Activated CD4-positive, alpha-beta T cell treated with anti-CD3 and anti-CD28 coated beads, Interleukin-10, Interleukin-2, amounts not matched to agents 100 ng/mL and 50 ng/mL, durations not matched to agents 16 hours and 8 hours (primary cell): ENCODE measurements at places on chromosomes 7 and 10.

DNA sequence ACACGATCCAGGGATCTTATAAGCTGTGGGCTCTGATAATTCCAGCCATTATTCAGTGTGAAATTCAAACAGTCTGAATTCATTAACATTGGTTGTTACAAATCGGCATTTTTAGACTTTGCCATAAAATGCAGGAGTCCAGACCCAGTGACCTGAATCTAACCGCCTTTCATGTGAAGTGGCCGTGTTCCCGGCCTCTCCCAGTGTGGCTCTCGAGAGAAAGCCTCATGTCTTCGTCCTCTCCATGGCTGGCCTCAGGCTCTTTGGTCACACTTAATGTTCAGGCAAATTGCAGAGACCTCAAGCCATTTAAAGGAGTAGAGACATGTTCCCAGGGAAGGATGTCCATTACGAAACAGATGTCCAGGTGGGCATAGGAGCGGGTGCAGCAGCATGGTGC, 59.3 kb downstream of the CTBP2 start:
- DNase-seq, result no peak

DNA sequence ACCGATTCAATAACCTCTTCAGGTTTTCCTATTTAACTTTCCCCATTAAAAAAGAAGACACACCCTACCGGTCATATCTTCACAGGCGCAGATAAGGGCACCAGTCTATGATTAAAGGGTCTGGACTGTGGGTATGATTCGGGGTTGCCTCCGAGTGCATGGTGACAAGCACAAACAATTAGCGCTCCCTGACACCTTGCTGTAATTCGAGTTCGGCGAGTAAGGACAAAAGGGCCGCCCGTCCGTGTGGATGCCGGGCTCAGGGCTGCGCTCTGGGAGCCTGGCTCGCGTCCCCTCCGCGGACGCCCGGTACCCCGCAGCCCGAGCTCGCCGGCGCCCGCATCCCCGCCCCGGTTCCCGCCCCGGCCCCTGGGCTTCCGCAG, 111.9 kb upstream of the RHEB start:
- peak; percentile 41 for DNase-seq

GRCh38 chr10:114547514-114547913, 110.6 kb downstream of the ABLIM1 start:
- no peak for DNase-seq

GRCh38 chr7:55127622-55128081, 108.8 kb downstream of the EGFR start:
- DNase-seq, result no peak

DNA sequence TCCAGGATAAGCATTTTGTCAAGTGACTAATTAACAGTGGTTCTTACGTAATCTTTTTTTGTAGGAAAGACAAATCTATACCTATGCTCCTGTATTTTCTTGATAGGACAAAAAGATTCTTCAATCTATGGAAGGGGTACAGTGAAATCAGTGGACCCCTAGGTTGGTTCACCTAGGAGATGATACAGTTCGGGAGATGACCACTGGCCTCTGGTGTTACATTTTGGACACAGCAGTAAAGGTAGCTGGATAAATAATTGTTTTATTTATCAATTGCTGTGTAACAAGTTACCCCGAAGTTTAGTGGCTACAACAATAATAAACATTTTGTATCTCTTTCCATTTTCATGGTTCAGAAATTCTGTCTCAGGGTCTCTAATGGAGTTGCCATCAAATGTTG, 288.2 kb upstream of the MAGI2 start:
- DNase-seq, result no peak

DNA sequence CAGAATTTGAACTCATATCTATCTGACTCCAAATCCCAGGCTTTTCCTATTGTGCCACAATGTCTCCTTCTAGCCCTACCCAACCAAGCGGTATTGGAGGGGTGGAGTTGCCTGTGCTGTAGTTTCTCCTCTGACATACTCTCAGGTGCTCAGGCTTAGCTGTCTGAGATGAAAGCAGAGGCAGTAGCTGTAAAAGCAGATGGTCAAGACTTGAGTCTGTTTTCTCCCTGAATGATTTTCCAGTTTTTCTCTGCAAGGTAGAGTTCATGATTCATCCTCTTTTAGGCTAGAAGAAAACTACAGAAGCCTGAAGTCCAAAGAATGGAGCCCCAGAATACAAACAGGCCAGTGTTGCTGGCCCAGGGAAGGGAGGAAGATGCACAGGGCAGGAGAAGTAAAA, 130.0 kb downstream of the PDE1C start:
- DNase-seq, result no peak

- peak; percentile 29 for DNase-seq
These were observed 73.5 kb downstream of the ZRANB1 start for GRCh38 chr10:125015356-125015944.

GRCh38 chr10:33570495-33570894, 236.0 kb upstream of the NRP1 start:
- DNase-seq, result no peak

DNA sequence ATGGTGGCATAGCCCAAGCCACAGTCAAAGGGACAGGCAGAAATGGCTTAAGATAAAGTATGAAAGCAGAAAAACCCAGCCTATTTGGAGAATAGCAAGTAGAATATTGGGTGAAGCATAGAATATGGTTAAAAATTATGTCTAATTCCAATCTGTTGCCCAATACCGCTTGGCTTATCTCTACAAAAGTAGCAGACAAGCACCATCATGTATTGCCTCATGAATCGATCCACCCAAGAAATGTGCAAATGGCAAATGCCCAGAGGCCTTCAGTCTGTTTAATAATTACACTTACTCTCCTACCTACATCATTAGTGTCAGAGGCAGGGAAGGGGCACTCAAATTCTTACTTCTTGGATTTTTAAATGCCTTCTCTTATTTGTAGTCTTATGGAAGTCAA, 130.9 kb upstream of the ADAM12 start:
- DNase-seq, result no peak

GRCh38 chr7:142798451-142799436, 28.0 kb downstream of the PRSS2 start:
- DNase-seq, result no peak

DNA sequence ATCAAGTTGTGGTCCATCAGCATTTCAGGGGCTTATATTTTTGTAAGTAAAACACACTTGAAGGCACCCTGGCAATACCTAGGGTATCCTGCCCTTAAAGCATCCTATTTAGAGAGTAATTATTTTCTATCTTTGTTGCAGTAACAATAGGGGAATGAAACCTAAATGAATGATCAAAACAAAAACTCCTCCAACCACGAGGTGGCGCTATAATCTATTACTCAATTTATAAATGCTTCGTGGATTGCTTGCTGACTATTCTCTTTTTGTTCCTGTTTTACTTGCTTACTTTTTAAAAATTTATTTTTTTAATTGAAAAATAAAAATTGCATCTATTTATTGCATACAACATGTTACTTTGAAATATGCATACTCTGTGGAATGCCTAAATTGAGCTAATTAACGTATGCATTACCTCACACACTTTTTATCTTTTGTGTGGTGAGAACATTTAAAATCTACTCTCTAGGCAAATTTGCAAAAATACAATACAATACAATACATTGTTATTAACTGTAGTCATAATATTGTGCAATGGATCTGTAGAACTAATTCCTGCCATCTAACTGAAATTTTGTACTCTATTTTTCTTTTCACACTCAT, 147.7 kb upstream of the BMPER start:
- peak; percentile 27 for DNase-seq

- DNase-seq, result no peak
These were observed 31.8 kb downstream of the KLRG2 start for GRCh38 chr7:139451638-139452037.

DNA sequence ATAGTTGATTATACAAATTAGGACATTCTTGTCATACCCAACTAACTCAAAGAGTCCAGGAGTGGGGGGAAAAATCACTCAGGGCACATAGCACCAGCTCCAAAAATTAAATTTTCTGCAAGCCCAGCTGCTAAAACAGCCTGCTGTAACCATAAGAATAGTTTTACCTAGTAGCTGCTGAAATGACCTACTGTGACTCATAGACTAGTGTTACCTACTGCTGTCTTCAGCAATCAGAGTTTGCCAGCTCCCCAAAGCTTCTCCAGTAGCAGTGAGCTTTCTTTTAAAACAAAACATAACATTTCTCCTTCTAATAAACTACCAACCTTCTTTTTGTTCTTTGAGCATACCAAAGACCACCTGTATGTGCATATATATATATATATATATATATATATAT, 4.2 kb upstream of the ARHGAP12 start:
- no peak for DNase-seq

DNA sequence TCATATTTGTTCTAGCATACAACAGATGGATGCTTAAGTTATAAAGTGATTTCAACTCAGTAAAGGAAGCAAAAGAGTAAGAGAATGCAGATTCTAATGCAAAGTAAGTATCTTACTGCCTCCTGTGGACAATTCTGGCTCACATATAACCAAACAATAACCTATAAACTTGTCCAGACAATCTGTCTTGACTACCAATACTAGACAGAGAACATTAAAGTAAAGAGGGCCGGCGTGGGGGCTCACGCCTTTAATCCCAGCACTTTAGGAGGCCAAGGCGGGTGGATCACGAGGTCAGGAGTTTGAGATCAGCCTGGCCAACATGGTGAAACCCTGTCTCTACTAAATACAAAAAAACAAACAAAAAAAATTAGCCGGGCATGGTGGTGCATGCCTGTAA, 329.3 kb downstream of the CACNA2D1 start:
- no peak for DNase-seq

GRCh38 chr7:111586711-111587409, 24.6 kb upstream of the IMMP2L start:
- no peak for DNase-seq

GRCh38 chr7:50497968-50498367, 47.8 kb upstream of the FIGNL1 start:
- no peak for DNase-seq

DNA sequence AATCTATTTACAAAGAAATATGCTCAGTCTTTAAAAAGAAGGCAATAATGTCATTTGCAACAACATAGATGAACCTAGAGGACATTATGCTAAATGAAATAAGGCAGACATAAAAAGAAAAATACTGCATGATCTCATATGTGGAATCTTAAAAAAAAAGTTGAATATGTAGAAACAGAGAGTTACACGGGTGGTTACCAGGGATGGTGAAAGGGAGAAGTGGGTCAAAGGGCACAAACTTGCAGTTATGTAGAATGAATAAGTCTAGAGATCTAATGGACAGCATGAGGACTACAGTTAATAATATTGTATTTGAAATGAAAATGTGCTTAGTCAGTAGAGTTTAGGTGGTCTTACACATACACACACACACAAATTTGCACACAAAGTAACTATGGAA, 88.2 kb upstream of the CCDC71L start:
- no peak for DNase-seq

GRCh38 chr10:97849103-97849686, 448 bp upstream of the GOLGA7B start:
- DNase-seq, result peak; percentile 28

DNA sequence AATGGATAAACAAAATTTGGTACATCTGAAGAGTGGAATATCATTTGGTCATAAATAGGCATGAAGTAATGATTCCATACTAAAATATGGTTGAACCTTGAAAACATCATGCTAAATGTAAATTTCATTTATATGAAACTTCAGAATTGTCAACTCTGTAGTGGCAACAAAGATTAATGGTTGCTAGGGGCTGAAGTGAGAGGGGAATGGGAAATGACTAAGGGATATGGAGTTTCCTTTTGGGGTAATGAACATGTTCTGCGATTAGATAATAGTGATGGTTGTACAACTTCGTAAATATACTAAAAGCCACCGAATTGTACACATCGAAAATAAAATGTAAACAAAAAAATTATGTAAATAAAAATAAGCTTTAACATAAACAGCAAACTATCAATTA, 384.1 kb upstream of the STEAP1 start:
- no peak for DNase-seq

DNA sequence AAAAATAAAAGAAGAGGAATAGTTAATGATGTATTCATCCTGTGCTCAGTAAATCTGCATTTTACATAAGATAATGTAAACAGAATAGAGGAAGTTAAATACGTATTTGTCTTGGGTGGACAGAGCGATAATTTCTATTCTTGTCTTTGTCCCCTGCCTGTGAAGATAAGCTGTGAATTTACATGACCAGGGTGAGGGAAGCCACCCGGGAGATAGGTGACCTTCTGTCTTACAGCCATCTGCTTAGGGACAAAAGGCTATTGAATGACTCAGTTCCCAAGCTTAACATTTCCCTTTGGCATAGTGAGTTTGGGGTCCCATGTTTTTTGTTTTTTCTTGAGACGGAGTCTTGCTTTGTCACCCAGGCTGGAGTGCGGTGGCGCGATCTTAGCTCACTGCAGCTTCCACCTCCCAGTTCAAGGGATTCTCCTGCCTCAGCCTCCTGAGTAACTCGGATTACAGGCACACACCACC, 88.7 kb upstream of the KCTD7 start:
- DNase-seq, result no peak

DNA sequence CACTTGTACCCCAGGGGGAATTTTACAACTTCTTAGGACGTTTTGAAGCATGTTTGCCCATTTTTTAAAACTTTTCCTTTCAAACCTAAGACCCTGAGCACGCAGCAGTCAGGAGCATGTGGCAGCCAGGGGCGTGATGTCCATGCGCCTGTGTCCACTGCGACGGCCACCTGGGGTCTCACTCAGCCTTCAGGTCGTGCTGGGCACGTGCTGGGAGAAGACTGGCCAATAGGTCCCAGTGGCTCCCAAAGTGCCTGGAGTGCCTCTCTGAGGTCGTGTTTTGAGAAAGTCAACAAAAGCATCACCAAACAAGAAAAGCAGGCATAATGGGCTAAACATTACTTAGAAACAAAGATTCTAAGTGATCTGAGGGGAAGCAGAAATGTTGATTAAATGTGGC, 14.8 kb downstream of the LRRC27 start:
- DNase-seq, result no peak

- no peak for DNase-seq
These were observed 128.0 kb downstream of the ADRA2A start for GRCh38 chr10:111204838-111205237.

DNA sequence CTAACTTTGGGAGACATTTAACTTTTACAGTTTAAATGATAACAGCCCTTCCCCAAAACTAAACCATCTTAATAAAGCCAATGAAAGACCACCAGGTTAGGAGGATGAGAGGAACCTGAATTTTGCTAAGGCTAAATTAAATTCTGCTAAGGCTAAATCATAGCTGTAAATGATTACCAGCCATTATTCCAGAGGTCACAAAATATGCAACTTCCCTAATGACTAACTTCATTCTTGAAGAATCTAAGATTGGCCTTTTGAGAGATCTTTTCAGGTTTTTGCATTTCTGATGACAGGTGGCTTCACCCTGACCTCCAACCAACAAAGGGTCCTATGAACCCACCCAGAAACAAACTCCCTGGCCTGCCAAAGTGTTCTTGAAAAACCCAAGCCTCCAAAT, 373.3 kb downstream of the IPMK start:
- DNase-seq, result no peak

DNA sequence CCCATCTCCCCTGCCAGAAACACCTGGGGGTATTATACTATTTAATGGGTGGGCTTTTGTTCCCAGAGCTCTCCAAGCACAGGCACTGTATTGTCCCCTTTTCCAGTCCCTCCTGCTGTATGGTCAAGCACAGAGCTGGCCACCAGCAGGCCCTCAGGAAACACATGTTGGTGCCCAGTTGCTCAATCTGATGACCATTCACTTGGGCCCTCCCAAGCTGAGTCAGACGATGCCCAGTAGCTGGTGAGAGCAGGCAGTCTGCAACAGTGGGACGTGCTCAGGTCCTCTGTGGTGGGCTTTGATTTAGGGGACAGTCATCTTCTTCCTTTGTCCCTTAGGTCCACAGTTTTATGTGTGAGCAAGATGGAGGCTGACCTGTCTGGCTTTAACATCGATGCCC, 11.8 kb downstream of the SFXN2 start:
- no peak for DNase-seq
